Glomerular endothelial cell (primary cell): ENCODE measurements at places on chromosomes 6 and 20. TPM values are rescaled to one million over a fixed set of nuclear protein-coding genes. Genes with fewer than 3 reads are reported as not detected.

Gene MYL9
- total RNA-seq = 51.2 and 91.8 TPM in 2 replicates

Gene ATF6B
- total RNA-seq = 46.3 and 87.6 TPM in 2 replicates

DNA sequence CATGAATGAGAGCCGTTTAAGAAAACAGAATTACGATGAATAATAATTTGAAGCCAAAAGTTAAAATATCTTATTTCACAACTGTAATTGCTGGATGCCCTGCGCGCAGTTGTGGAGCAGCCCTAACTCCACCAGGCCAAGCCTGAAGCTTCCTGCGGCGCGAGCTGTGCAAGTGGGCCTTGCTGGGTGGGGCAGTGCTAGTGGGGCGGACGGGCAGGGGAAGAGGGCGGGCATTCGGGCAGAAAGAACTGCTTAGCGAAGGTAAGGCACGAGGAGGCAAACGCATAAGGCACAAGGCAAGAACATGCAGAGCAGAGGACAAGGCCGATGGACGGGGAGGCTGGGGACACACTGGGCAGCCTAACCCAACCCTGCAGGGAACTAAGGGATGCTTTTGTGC lies 2.3 kb downstream of the HLA-DQB2 start:
- DNase-seq = no peak

DNA sequence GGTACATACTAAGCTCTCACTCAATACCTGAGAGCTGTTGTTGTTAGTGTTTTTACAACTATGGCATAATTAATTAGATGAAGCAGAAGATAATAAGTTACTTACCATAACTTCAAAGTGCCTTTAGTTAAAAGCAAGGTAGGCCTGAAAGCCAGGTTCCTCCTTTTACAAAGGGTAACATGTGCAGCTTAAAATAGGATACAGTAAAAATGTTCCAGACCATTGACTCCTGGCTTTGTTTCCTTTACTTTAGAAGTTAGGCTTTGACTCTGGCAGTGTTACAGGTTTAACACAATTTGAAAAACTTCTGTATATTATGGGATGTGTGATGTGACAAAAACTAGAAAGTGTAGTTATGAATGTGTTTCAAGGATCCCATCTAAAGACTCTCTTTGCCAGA lies 522.5 kb downstream of the EPM2A start:
- no peak for DNase-seq

- no peak for DNase-seq
These were observed 56.5 kb downstream of the TCP11 start for GRCh38 chr6:35084511-35085203.
